Suprapubic skin (tissue), 4 donors: ENCODE measurements at places on chromosomes 7 and 10.

GRCh38 chr10:123870260-123870659, 21.3 kb downstream of the CPXM2 start:
- DNase-seq, result no peak

DNA sequence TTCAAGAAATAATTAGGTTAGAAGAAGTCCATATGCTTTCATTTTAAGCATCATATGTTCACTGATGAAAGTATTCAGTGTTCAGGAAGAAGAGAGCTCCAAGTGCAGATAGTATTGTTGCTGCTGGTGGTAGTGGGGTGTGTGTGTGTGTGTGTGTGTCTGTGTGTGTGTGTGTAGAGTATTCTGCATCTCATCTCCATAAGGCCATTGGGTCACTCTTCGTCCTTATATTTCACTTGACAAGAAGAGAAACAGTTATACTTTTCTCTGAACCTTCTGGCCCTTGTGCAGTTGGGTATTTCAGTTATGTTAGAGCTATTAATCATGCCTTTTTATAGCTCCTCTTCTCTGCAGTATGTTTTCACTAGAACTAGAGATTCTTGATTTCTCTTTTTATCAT, 26.2 kb downstream of the ADAM22 start:
- no peak for DNase-seq

DNA sequence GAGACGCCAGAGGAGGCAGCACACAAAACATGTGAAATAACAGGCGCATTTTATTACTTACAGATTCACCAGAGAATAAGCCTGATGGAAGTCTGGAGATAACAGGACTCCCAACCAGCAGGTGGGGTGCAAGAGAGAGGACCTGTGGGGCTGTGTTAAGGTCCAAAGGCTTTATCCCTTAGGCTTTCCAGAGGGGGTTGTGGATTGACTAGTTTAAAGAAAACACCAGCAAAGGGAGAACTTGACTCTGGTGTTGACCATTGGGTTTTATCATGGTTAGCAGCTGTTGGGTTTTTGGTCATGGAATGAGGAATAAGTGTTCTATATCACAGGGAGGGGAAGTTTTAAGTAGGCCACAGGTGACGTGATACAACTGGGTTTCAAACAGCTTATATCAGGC, 1.6 kb upstream of the CRPPA start:
- DNase-seq, result no peak

DNA sequence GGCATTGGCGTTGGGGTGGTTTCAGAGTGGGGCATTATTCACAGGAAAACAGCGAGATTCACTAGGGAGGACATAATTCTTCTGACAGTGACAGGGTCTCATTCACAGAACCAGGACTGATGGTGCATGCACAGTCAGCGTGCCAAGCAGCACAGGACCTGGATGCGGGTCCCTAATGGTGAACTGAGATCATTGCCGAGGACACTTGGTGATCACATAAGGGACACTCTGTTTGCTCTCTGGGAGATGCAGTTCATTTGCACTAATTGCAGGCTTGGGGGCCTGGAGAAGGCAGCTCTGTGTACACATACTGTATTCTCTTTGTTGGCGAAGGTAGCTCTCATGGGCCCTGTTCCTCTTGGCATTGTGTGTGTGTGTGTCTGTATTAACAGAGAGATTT, 716.1 kb downstream of the PHTF2 start:
- DNase-seq, result no peak

GRCh38 chr10:32851301-32851700, 106.7 kb downstream of the ITGB1 start:
- no peak for DNase-seq

DNA sequence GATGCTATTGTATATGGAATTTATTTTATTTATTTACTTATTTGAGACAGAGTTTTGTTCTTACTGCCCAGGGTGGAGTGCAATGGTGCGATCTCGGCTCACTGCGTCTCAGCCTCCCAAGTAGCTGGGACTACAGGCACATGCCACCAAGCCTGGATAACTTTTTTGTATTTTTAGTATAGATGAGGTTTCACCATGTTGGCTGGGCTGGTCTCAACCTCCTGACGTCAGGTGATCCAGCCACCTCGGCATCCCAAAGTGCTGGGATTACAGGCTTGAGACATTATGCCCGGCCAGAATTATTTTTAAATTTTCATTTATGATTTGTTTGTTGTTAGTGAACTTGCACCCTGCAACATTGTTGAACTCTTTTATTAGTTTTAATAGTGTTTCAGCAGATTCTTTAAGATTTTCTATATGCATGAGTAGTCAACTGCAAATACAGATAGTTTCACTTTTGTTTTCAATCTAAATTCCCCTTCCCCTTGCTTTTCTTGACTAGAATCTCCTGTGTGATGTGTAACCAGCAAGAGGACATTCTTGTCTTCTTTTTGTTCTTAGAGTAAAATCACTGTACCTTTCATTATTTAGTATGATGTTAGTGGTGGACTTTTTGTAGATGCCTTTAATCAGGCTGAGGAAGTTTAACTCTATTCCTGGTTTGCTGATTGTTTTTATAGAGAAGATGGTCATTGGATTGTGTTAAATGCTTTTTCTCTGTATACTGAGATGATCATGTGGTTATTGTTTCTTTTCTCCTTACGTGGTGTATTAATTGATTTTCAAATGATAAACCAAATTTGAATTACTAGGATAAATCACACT, 27.8 kb downstream of the ZNF33A start:
- DNase-seq, result no peak

- DNase-seq, result no peak
Observed at GRCh38 chr10:59895629-59896116, 10.7 kb downstream of the CCDC6 start.

GRCh38 chr10:12847361-12847975, 154.0 kb downstream of the CCDC3 start:
- no peak for DNase-seq

- no peak for DNase-seq
Observed at GRCh38 chr10:93716766-93717165, 14.4 kb upstream of the FRA10AC1 start.

DNA sequence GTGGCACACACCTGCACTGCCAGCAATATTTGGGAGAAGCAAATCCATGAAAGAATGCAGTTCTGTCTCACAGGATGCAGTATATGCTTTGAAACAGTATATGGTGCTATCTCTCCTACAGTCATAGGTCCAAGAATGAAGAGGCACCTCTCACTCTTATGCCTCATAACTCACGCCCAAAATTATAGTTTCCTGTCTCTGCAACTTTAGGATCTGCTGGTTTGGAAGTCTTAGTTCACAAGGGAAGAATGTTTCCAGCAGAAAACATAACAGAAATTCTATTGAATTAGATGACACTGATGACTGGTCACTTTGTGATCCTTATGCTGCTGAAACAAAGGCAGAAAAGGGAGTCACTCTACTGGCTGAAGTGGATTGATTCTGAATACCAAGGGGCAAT, 5.7 kb downstream of the C10orf67 start:
- DNase-seq, result no peak

GRCh38 chr10:78211561-78212051, 177.9 kb downstream of the RPS24 start:
- DNase-seq, result no peak

DNA sequence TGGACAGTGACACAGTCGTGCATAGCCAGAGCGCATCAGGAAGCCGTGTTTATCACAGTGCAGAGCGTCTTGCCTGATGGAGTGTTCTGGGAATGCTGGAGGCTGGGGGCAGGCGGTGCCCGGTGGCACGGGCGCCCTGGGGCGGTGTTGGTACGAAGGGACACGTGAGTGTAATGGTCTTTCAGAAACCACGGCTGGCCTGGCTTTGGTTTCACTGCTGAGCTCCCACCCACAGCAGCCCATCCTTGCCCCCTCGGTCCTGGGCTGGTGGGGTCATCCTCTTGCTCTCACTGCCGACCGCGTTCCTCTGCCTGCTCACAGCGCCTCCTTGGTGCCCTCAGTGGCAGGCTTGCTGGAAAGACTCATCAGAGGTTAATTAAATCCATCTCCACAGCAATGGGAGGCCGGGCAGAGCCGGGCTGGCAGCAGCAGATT, 50.6 kb downstream of the NKX6-2 start:
- DNase-seq, result no peak

DNA sequence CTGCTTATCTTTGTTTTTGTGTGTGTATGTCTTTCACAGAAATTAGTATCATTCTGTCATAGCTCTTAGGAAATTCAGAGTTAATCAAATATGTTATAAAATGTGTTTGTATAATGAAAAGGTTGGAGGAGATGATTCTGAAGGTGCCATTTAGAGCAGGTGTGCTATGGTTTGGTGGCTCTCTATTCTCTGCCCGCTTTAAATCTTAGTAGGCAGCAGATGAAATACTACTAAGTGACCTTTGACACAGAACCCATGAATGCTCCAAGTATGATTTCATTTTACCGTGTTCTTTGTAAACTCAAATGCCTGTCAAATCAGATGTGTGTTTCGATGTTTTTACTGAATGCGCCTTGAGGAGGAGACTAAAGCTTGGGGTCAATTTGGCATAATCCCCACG, 24.5 kb downstream of the ZEB1 start:
- no peak for DNase-seq

DNA sequence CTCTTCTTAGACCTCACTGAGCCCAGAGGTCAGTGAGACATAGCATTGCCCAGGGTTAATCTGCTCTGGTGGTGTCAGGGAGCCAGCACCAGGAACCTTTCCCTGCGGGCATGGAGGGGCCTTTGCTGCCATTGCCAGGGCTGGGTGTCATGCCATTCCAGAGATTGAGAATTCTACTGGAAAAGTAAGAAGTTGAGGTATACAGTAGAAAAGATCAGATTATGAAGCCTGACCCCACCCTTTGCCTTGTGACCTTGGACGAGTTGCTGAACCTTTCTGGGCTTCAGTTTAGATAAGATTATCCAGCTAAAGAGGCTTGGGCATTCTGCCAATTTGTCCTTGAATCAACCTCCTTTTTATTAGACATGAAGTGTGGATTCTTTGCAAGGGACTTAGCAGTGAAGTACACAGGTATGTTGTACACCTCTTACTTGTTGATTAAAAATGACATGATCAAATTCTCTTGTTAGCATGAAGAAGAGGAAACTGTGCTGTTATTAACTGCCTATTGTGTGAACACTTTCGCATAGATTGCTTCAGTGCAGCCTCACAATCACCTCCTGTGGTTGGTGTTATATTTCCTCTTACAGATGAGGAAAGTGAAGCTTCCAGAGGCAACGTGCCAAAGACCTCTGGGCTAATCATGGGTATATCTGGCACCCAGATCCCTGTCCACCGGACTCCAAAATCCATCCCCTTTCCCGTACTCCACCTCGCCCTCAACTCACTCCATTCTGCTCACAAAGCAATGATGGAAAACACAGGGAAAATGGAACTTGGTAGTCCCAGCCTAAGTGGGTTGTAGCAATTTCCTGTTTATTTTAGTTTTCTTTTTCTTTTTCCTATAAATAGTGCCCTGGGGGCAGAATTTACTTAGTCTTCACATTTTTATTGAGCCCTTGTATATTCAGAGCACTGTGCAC, 151.3 kb downstream of the CAMK1D start:
- DNase-seq, result peak; percentile 65

DNA sequence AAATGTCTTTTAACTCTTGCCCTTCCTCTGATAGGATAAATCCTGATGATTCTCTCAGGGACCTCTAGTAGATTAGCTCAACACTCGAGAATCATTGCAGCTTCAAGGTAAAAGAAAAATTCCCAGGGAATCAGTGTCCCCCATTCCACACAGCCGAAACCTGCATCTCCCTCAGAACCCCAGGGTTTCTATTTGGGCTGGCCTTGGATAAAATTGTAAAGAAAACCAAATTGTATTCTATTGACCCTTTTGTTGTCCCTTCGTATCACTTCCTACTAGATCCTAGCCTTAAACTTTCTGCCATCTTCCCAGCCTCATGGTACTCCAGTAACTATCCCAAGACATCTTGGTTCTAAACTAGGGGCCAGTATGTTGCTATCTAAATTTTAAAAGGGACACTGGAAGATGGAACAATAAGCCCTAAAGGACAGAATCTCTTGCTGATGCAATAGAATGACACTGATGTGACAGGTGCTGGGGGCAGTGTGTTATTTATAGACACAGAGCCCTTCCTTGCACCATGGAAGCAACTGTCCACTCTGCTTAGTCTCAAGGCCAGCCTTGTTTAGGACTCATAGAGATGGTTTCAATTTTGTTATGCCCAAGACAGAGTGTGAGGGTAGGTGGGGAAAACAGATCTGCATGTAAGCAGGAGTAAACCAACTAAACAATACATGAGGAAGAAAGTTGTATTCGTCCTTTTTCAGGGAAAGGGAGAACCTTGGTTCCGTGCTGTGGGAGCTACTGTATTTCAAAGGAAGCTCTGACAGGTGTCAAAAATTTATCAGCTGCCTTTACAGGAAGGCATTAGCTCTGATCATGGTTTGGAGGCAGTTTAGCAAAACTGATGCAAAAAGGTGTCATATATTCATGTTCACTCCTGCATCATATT, 7.6 kb downstream of the ASB15 start:
- DNase-seq, result no peak

GRCh38 chr7:153943457-153943856, 108.7 kb upstream of the DPP6 start:
- no peak for DNase-seq

DNA sequence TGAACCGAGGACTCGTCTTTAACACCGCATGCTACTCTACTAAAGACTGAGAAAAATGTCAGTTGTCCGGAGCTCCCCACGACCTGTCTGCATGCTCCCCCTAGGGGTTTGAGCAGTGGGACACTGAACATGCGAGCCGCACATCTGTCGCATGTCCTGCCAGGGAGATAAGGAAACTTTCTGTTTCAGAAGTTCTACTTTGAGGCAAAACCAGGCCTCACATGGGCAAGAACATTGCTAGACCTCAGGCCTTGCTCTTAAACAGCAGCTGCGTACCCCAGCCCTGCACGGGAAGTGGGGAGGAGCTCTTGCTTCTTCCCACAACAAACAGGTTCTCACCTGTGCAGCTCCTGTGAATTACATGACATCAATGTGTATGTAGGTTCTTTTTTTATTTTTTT, 30.3 kb upstream of the HERPUD2 start:
- no peak for DNase-seq

- DNase-seq, result no peak
Observed at GRCh38 chr10:121322046-121322445, 276.2 kb downstream of the FGFR2 start.

DNA sequence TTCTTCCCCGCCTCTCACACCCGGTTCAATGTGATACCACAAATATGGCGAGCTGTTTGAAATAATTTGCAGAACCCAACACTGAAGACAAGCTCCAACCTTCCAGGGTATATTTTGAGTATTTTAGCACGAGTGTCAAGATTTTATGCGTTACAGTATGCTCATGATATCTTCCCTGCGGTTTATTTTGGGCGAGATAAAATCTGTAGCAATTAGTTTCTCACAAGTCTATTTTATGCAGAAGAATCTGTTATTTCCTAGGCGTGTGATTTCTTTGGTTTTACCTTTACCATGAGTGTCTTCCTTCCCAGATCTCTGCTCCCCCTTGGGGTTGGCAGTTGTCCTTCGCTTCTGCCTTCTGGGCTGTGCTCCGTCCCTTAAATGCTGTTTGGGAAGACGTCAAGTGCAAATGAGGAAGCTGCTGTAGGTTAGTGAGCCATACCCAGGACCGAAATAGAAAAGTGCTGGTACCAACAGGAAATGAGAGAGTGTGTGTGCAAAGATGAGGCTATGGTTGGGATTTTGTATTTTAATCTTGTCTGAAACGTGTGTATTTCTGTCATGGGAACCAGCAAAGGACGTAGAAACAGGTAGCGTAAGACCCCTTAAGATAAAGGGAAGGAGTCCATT, 299.8 kb downstream of the KLF6 start:
- no peak for DNase-seq
